ENCODE measurements at places on chromosomes 16 and 17.

GRCh38 chr17:40909351-40909750 is 24.3 kb upstream of the KRT20 start:
- DNase-seq = peak; percentile 56

DNA sequence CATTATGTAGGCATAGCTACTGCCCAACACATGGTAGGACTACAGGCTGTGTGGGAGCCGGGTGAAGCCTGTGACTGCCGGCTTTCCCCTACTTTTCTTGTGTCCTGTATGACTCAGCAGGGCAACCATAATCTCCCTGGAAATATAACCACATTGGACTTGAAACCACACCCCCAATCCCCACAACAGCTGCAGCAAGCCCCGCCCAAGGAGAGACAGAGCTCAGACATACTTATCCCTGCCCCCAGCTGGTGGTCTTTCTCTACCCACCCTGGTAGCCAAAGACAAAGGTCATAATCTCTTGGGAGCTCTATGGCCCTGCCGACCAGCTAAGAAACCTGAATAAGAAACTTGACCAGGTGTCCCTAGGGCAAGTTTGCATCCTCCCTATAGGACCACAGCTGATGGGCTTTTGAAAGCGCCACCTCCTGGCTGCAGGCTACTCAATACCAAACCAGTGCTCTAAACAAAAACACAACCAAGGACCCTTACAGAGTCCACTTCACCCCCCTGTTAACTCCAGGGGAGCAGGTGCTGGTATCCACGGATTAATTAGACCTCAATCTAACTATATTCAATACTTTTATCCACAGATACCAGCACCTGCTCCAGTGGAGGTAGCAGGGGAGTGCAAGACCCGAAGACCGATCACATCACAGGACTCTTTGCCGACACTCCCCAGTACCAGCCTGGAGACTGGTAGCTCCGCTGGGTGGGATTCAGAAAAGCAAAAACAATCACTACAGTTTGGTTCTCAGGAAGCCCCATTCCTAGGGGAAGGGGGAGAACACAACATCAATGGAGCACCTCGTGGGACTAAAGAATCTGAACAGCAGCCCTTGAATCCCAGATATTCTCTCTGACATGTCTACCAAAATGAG is 91.2 kb downstream of the IRX5 start:
- no peak for DNase-seq

GRCh38 chr17:9266697-9267117 is 245.4 kb downstream of the NTN1 start:
- DNase-seq = no peak

DNA sequence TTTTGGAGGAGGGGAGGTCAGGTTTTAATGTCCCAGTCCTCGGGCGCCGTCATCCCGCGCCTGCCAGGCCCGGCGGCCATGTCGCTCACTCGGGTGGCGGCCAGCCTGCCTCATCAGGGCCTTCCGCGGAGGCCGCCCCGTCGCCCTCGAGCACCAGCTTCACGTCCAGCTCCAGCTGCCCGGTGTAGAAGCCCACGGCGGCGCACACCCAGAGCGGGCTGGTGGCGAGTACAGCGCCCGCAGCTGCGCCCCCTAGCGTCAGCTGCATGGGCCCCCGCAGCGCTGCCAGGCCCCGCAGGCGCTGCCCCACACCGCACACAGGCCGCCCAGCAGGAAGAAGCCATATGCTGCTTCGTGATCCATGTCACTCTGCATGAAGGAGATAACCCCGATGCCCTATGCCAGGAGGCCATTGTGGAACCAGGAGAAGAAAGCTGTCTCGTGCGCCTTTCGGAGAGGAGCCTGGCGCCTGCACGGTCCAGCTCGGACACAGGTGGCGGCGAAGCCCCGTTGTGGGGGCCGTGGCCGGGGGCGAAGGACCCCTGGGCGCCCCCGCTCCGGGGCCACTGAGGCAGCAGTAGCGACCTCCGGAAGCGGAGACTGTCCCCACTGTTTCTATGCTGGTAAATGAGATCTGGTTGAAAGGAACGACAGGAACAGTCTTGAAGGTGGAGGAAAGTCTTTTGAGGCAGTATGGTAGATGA is 9.6 kb downstream of the AP2B1 start:
- no peak for DNase-seq
